ENCODE measurements at places on chromosomes 2 and 18.
A peak's percentile ranks its signal among the peaks of the same experiment; 100 is the strongest.

GRCh38 chr2:17620841-17621240 is 80.3 kb downstream of the VSNL1 start:
- no peak for DNase-seq

DNA sequence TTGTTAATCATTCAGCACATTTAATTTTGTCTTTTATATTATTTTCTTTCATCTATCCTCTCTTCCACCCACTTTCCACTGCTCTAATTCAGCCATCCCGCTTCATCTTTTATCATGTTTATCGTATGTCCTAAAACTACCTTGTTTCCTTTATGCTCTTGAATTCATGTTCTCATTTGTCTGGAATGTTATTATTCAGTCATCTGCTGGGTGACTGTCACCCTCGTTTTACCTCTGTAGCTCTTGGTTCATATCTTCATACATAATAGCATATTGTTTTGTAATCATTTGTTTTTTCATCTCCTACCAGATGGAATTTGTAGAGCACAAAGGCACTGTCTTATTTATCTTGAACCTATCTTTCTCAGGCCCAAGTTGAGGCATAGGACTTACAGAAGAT is 37.0 kb downstream of the SMCHD1 start:
- DNase-seq = no peak

DNA sequence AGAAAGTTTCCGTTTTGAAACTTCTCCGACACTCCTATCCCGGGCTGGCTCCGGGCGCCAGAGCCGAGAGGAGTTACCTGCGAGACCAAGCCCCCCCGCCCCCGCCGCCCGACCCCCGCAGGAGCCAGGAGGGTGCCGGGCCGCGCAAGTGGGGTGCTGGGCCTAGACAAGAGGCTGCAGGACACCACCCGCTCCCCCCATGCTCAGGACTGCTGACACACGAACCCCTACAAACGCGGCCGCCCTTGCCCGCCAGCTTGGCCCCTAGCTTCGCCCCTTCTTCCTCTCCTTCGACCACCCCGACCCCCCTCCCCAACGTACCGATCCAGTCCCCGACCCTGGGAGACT is 497 bp downstream of the PLA2R1 start:
- DNase-seq = peak; percentile 33

DNA sequence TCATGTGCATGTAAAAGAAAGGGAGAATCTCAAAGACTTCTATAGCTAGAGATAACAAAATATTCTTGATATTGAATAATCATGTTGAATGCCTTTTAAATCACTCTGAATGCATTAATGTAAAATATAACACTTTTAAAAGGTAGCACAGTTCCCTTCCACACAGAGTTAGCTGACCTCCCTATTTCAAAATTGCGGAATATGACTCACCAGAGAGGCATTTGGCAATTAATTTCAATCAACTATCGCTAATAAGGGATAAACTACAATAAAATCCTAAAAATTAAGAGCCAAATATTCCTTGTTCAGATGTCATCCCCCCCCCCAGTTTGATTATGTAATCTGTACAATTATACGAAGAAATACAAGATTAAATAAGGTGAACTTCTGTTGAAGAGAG is 29.3 kb downstream of the ZC3H15 start:
- DNase-seq = no peak

- DNase-seq = peak; percentile 9
Measured at GRCh38 chr2:128357506-128358370, 39.1 kb upstream of the HS6ST1 start.

DNA sequence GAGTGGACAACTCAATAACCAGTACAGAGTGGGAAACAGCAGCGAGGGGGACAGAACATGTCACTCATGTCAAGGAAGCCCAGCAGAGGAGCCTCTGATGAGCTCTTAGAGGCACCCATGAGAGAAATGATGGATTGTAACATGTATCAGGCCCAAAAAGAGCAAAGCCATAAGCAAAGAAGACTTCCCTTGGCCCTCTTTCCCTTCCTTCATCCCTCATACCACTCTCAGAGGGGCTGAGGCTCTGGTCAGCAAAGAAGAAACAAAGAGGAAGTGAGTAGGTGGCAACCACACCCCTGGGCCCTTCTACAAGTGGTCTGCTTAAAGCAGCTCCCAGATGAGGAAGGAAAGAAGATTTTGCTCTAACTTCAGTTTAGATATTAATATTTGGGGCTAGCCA is 112.8 kb downstream of the CDC42EP3 start:
- DNase-seq = no peak

- no peak for DNase-seq
Measured at GRCh38 chr2:136357007-136357380, 239.0 kb upstream of the CXCR4 start.

DNA sequence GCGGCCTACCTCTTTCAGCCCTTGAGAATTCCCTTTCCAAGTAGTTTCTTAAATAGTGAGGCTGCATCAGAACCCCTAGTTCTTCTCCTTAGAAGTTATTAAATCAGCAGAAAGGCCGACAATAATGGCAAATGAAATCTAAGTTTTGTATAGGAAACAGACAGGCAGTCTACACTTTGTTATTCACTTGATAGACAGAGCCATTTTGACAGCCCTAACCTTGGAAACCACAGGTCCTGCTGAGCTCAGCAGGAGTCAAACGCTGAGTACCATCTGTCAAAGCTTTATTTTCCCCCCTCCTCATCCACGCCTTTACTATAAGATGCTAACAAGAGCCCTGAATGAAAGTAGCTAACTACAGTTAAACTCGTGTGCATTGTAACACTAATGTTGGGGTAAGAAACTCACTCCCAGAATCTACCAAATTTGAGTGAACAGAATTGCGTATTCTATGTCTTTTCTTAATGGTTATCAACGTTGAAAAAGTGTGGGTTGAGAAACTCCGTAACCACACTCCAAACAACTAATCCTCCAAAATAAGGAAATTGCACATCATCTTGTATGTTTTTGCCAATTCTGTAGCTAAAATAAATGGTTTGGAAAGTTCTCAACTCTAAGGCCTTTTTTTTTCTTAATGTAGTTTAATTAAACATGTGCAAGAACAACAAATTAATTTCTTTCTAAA is 90.6 kb upstream of the EFEMP1 start:
- no peak for DNase-seq

DNA sequence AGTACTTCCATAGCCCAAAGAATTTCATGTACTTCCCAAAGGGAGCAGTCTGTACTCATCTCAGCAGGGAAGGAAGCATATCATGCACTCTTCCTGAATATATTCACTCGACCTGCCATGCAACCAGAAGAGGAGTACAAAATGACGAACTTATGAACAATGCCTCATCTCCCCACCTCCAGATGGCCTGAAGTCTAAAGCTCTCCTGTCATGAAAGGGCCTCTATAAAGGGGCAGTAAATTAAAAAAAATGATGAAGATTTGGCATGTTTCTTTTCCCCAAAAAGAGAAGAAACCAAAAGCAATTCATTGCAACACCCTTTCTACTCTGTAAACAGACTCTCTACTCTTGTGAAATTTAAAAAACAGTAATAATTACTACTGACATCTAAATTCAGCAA is 1601.1 kb downstream of the LRP1B start:
- DNase-seq = no peak

DNA sequence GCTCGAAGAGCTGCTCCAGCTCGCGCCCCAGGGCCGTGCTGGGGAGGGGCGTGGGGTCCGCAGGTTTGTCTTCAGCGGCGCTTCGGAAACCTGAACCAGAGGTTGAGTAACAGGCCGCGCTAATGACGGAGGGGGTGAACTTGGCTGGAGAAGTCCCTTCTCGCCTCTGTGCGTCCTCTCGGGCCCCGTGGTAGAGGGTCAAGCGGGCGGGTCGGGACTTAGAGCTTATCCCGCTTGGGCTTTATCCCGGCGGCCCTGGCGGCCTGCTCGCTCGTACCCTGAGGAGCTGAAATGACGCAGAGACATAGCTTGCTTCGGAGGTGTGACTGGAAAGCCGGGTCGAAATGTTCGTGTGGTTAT is 479 bp downstream of the RNMT start:
- peak; percentile 69 for DNase-seq

GRCh38 chr2:152097801-152098495 is 896 bp downstream of the CACNB4 start:
- DNase-seq = peak; percentile 46

DNA sequence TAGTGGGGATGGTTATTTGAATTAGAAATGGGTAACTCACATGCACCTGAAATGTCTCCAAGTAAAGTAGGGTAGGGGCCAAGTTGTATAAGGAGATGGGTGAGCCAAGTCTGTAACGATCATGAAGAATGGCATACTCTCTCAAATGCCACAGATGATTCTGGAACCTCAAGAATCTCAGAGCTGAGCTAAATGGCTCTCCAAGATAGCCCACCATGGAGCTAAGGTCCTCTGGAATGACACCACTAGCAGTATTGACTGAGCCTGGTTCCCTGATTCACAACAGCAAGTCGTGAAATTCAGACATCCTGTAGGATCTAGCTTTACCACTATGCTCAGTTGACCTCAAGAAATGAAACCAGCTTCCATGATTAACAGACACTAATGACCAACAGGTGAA is 115.9 kb upstream of the EPAS1 start:
- DNase-seq = no peak

GRCh38 chr2:175372704-175373701 is 191.5 kb upstream of the ATP5MC3 start:
- DNase-seq = no peak

- no peak for DNase-seq
Measured at GRCh38 chr18:63559567-63560491, 17.7 kb downstream of the SERPINB12 start.

DNA sequence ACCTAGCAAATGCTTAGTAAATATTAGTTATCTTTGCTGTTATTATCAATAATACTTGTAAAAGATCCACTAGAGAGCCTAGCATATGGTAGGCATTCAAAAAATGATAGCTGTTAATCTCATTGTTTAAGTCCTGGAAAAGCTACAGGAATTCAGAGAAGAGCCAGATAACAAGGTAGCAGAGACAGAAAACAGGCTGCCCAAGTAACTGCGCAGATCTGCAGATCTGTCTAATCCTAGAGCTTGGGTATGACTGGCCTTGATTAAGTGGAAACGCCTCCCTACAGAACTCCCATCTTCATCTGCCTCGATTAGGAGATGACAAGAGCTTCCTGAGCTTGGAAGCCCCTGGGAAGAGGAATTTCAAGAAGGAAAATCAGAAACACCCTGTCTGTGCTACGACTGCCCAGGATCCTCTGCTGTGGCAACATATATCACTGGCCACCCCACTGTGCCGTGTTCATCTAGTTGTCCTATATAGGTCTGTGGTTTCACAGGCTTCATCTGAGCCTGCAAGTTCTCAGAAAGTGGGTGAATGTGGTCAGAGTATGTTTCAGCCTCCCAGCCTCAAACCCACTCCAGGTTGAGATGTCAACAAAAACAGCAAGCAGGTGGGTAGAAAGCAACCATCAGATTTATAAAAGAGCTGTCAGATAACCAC is 151.5 kb upstream of the PKDCC start:
- DNase-seq = no peak

GRCh38 chr2:240615820-240616547 is 9.3 kb upstream of the GPR35 start:
- DNase-seq = no peak

DNA sequence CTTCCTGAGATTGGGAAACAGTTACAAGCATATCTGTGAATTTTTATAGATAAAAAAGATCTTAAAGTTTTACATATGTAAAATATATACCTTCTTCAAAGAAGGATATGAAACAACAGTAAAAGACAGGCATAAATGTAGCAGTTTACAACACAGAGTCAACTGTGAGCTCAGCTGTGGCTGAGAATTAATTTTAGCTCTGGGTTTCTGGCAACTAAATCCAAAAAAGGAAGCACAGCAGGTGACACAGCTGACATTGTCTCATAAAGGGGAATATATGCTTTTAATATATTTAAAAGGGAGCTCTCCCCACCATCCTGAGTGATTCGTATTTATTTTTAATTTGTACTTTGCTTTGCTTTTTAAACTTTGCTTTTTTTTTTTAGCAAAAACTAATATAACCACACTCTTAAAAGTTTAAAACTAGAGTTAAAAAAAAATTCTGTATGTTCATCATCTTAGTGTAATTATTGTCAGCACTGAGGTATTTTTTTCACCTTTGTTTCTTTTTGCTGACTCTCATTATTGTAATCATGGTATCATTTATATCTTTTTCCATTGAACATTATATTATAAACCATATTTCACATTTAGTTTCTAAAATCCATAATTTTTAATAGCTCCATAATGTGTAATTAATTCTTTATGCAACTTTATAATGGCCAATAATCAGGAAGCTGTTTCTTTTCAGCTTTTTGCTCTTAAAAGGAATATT is 6.7 kb downstream of the TUBB6 start:
- no peak for DNase-seq

GRCh38 chr2:147844697-147845410 is at the start of gene ACVR2A:
Gene ACVR2A (plus strand): TSS chr2:147845029. CDS start chr2:147845153, 124 bp downstream.
- peak; percentile 61 for DNase-seq

DNA sequence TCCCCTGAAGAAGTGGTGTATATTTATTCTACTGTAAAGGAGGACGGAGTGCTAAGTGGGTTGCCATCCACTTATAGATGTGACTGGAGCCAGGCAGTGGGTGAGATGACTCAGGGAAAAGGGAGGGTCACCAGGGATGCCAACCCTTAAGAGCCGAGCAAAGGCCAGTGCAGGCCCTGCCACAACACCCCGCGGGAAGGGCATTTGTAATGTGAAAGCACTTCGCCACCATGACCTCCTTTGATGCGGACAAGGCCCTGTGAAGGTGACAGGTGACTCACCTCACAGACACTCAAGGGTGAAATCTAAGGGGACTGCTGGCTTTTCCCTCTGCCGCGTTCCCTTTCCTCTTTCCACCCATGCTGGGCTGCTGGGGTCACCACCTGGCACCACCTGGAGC is 50.2 kb upstream of the MRPL33 start:
- DNase-seq = no peak

- DNase-seq = peak; percentile 88
Measured at GRCh38 chr2:113240150-113240914, 38.4 kb downstream of the PAX8 start.

GRCh38 chr2:181264441-181264840 is 192.7 kb upstream of the ITGA4 start:
- DNase-seq = no peak

DNA sequence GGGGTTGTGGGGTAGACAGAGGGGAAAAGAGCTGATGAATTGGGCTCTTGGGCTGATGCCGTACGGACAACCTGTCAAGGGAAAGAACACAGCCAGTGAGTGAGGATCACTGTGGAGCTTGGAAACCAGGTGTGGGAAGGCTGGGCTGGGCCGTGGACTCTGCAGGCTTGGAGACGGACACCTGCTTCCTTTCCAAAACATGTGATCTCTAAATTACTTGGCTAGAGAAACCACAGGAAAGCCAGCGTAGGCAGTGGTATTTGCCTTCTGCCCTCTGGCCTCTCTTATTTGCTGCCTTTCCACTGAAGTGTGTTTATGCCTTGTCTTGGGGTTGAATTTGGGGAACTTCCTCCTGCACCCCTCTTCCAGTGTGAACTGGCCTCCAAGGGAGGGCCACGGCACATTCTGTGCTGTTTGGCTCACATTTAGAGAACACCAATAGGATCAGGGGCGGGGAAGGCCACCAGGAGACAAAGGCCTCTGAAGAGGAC is 267.7 kb downstream of the PRKCE start:
- no peak for DNase-seq

GRCh38 chr2:49037197-49037596 is 117.1 kb downstream of the FSHR start:
- DNase-seq = no peak

Data from testis (tissue), 5 donors.